ENCODE measurements at places on chromosomes 1 and 21.
A peak's percentile ranks its signal among the peaks of the same experiment; 100 is the strongest.

DNA sequence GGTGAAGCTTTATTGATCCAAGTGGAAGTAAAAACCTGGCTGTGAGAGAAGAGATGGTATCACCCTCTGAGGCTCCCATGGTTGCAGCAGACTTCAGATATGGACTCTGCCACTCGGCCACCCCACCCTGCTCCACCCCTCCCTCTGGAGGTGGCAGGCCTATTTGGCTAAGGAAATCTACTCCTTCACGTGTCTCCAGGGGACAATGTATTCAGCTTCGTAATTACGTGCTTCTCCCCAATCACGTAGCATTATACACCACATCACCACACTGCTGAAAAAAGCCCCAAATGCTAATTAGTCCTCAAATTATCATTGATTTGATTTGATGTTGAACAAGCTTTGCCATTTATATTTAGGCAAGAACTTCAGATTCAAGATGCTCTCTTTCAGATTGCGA, 220.7 kb downstream of the OMA1 start:
- DNase-seq, result no peak

DNA sequence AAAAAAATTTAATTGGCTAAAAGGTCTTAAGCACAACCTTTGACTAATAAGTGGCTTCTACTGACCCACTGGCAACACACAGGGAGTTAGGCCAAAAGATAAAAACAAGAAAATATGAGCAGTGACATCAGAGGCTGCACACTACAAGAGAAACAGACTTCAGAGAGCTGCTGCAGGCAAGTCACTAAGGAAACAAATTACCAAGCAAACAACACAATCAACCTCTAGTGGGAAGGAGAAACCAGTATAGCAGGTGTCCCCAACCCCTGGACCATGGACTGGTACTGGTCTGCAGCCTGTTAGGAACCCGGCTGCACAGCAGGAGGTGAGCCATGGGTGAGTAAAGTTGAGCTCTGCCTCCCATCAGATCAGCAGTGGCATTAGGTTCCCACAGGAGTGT, 20.8 kb upstream of the ENSA start:
- DNase-seq, result no peak

DNA sequence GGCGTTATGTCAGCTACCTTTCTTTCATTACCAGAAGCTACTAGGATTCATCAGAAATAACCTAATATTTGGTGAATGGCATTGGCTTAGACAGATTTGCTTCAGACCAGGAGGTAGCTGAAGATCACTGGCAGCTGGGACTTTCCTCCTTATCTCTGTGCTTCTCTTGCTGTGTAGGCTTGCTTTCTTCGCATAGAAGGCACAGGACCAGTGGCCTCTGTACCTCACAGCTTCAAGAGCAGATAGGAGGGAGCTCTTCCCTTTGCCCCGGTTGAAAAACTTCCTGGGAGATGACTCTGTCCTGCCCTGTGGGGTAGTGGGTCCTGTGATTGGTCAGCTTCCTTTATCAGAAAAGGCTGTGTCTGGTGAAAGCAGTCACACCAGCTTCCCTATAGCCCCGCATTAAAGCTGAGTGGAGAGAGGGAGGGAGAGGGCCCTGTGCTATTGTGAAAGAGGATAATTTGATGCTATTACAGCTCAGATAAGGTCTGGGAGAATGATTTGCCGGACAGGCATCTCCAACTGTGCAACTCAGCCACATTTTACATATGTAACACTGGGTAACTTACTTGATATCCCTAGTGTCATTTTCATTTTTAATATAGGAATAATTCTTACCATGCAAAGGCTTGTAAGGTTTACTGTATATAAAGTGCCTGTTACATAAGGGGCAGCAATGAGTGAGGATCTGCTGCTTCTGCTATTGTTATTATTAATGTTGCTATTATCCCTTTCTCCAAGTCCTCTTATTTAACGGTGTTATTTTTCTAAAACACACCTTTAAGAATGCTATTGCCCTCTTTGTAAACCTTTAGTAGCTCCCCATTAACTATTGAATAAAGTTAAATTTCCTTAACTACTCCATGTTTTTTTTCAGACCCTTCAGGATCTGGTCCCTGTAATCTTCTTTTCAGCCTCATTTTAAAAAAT, 31.6 kb downstream of the OSBPL9 start:
- no peak for DNase-seq

- no peak for DNase-seq
Observed at GRCh38 chr1:193408782-193409293, 222.4 kb upstream of the B3GALT2 start.

GRCh38 chr1:75787524-75787923, 1.5 kb downstream of the RABGGTB start:
- DNase-seq, result no peak

DNA sequence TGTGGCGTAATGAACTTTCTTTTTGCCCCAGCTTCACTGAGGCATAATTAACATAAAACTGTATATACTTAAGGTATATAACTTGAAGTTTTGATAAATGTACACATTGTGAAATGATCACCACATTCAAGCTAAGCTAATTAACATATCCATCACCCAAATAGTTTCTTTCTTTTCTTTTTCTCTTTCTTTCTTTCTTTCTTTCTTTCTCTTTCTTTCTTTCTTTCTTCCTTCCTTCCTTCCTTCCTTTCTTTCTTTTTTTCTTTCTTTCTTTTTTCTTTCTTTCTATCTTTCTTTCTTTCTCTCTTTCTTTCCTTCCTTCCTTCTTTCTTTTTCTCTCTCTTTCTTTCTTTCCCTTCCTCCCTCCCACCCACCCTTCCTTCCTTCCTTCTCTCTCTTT, 62.5 kb downstream of the XCL1 start:
- no peak for DNase-seq

GRCh38 chr1:243562473-243562872, 287.6 kb downstream of the AKT3 start:
- no peak for DNase-seq

GRCh38 chr1:44820328-44821239, 12.3 kb downstream of the BTBD19 start:
- no peak for DNase-seq

DNA sequence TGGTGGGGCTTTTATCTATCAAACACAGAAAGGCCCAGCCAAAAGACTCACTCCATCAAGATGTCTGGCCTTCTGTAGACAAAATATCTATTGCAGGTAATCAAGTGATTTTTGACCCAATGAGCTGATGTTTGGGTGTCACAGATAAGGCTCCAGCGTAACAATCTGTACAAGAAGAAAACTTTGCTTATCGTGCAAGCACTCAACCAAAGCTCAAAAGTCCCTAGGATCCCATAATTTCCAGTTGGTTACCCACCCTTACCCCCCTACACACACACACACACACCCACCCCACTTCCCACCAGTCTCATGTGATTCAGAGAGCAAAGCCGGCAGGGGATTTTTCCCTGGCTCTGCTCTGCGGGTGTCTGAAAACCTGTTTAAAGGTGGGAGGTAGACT, 5.8 kb downstream of the ITPKB start:
- no peak for DNase-seq

DNA sequence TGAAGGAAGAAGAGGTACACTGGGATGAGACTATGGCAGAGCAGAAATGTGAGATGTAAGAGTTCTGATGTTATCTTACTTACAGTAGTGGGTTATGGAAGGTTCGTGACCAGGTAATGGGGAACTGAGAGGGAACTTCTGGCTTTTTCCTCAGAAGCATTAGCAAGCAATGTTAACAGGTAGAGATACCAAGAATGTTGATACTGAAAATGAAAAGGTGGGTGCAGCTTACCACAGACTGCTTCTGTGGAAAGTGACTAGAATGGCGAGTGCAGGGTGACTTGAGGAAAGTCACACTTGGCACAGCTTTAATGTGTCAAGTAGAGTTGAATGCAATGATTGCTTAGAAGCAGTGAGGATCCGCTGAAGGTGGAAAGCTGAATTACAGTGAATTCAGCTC, 70.8 kb downstream of the PLA2G4A start:
- DNase-seq, result no peak

- DNase-seq, result peak; percentile 43
Observed at GRCh38 chr1:28971980-28972771, 57.8 kb downstream of the EPB41 start.

GRCh38 chr1:54459140-54459539, 52.9 kb upstream of the SSBP3 start:
- no peak for DNase-seq

- DNase-seq, result peak; percentile 80
Observed at GRCh38 chr21:42381347-42381984, 14.4 kb downstream of the TMPRSS3 start.

DNA sequence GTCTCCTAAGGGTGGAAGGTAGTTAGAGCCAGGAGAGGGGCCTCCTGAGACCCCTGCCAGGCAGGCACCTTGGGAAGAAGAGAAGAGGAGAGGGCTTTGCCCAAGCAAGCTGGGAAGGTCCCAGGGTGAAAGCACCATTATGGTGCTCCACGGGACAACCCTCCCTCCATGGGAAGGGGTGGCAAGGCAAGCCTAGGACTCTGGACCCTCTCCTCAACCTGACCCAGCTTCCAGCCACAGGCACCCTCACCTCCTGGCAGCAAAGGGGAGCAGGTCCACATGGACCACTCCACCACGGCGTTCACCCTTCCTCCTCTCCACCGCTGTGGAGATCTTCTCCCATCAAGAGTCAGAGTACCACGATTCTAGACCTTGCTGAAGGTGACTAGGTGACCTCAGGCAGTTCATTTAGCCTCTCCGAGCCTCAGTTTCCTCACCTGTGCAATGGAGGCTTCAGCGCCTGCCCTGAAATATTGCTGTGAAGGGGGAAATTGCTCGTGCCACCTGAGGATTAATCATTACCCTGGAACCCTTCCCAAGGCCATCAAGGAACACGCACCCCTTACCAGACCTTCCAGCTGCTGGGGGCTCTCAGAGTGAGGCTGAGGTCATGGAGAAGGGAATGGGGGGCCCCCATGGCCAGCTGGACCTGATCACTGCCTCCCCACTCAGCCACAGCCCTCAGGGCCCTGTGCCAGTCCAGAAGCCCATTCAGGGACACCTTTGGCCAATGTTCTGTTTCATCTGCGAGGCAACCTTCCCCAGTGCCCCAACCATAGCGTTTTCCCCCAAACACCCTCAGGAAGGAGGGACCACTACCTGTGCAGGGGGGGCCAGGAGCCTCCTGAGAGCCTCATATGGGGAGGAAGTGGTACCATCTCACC, 1.6 kb downstream of the RAP1GAP start:
- no peak for DNase-seq

DNA sequence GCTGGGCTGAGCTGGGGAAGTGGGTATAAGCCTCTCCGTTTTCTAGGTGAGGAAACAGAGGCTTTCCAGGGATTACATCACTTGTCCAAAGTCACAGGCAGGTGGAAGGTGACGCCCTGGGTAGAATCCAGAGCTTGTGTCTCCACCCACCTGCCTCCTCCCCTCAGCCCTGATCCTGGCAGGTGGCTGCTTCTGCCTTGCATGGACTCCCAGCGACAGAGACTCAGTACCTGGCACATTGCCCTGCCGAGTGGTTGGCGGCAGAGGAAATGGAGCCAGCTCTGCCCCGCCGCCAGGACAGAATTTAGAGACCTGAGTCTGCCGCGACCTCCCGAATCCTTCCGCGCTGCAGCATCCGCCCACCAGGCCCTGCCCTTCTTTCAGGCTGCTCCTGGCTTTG, 2.1 kb downstream of the PLA2G2E start:
- no peak for DNase-seq

Data from NCI-H524 (cell line).